ENCODE measurements at places on chromosomes 4 and X.
A peak's percentile ranks its signal among the peaks of the same experiment; 100 is the strongest.

GRCh38 chrX:47172549-47172948, 21.1 kb upstream of the UBA1 start:
- DNase-seq: no peak

DNA sequence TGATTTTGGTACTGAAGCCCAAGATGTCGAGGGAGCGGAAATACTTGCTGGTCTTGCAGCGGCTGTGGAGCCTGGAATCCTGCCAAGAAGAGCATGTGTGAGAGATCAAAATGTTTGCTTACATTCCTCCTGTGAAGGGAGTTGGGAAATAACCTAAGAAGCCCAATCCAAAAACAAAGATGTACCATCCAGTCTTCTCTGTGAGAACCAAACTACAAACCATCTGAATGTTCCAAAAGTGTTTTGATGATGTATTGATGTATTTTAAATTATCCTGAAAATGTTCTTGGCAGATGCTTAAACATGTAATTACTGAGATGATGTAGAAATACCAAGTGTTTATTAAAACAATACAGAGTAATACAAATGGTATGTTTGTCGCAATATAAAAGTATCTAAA, 10.1 kb upstream of the ADH1A start:
- DNase-seq: no peak

GRCh38 chr4:20196476-20196875, 55.2 kb upstream of the SLIT2 start:
- DNase-seq: no peak

DNA sequence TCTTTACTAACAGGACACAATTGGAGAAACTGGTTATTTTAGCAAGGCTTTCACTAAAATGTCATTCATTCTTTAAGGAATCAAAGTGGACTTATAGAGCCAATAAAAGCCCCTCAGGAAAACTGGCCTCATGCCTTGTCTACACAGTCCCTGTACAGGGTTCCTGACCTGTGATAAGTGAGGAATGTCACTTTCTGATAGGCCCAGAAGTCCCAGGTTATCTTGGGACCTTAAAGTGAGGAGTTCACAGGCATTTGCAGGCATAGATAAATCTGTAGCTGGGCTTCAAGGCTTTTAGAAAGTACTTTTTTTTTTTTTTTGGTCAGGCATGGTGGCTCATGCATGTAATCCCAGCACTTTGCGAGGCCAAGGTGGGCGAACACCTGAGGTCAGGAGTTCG, 19.4 kb upstream of the STPG2 start:
- DNase-seq: no peak

GRCh38 chrX:27679281-27679680, 89.1 kb downstream of the DCAF8L2 start:
- no peak for DNase-seq

DNA sequence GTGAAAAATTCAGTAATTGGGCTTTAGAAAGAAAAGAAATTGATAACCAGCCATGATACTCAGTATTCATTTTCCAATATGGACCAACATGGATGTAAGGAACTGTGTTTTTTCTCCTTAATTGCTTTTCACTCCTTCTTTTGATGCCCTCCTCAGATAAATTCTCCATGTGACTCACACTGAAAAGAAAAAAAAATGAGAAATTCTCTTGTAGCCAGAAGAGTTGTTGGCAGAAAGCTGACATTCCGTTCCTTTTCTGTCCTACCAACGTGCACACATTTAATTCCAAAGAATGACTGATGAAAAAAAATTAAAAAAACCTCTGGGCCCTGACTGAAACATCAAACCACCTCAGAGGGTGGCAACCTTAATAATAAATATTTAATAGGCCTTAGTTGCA, 153.1 kb downstream of the AMELX start:
- no peak for DNase-seq

GRCh38 chr4:117550085-117550484, 464.7 kb upstream of the TRAM1L1 start:
- DNase-seq: no peak

- no peak for DNase-seq
Measured at GRCh38 chr4:149116806-149117205, 674.6 kb upstream of the NR3C2 start.

GRCh38 chr4:48196758-48197504, 62.9 kb upstream of the TXK start:
- no peak for DNase-seq

DNA sequence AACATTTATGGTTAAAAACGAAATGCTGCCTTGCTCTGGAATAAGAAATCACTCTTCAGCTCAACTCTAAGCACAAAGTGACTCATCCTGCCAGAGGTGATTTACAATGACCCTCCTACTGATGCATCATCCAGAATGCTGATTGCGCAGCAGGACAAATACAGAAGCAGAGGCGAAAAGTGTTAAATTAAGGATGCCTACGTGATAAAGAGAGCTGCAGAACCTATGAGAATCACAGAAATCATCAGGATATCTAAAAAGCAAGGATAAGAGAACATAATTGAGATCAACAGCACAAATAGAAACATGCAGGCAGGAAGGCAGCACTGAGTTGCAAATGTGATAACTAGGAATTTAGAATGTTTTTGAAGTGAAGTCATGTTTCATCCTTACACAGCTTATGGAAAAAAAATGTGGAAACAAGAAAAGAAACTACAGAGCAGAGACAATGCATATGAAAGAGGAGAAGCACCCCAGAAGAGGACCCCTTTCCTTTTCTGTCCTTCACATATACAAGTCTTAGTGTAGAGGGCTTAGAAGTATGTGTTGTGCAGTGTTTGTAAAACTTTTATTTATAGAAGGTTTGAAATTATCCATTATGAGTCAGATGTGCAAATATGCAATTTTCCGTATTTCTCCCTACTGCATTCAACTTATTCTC, 188.4 kb downstream of the SLC7A11 start:
- no peak for DNase-seq

GRCh38 chr4:68732653-68733466, 62.4 kb upstream of the UGT2B15 start:
- DNase-seq: peak; percentile 15

DNA sequence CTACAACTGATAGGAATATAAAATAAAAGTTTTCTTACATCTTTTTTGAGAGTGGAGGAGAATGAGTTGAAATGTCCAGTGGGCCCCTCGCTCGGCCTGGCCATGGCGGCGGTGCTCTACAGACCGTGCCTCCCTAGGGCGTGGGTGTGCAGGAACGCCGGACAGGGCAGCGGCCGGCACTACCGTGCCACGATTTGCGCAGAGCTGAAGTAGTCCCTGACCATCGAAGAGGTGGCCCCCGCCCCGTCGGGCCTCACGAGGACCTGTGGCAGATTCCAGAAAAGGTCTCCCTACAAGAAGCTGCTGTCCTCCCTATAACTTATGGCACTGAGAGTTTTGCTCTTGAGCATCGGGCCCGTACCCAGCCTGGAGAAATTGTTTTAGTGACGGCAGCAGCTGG, 228.9 kb upstream of the ARHGAP24 start:
- no peak for DNase-seq

DNA sequence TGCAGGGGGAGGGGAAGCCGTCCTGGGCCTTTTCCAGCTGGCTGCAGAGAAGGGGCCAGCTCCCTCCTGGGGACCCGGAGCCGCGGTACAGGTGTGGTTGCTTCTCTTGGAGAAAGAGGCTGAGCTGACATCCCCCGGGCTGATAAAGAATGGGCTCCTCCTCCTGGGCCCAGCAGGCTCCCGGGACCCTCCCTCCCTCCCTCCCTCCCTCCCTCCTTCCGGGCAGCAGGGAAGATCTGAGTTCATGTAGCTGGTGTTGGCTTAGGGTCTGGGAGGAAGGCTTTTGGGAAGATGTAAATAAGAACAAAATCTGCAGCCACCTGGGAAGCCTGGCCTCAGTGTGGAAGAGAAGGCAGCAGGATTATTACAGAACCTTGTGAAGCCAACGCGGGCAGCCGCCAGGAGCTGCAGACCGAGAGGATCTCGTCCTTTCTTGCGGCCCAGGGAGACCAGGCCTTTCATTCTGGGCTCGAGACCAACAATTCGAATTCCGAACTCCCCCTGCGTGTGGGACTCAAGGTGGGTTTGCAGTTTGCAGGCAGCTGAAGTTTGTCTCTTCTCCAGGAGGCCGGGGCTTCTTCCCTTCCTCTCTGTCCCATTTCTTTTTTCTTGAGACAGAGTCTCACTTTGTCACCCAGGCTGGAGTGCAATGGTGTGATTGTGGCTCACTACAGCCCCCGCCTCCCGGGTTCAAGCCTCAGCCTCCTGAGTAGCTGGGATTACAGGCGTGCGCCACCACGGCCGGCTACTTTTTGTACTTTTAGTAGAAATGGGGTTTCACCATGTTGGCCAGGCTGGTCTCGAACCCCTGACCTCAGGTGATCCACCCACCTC, at the start of gene PLCXD1:
Gene PLCXD1 (plus strand): TSS at position 216 of the 834 bp plus-strand sequence. CDS start 2,807 bp downstream, outside the sequence.
- DNase-seq: no peak

- no peak for DNase-seq
Measured at GRCh38 chrX:120839491-120839890, 36.2 kb downstream of the CT47B1 start.

- DNase-seq: no peak
Measured at GRCh38 chrX:19403696-19404095, 60.0 kb downstream of the PDHA1 start.

- no peak for DNase-seq
Measured at GRCh38 chr4:135510582-135510981, 1309.0 kb upstream of the PABPC4L start.

- DNase-seq: no peak
Measured at GRCh38 chrX:50067435-50068284, 133.1 kb downstream of the AKAP4 start.
